ENCODE measurements at places on chromosomes 5 and 9. TPM values are rescaled to one million over a fixed set of nuclear protein-coding genes. Genes with fewer than 3 reads are reported as not detected.

Gene FYB1
- total RNA-seq, result 1.4 TPM

Gene SLC23A1
- 0.24 TPM for total RNA-seq

Gene RNF180
- 5.3 TPM for total RNA-seq

Gene GBGT1
- 1.3 TPM for total RNA-seq

Gene TAF11L5
- not detected for total RNA-seq

Gene FST
- 176 TPM for total RNA-seq

Gene NKD2
- not detected for total RNA-seq

Gene RNF145
- 141 TPM for total RNA-seq

Gene FAXDC2
- 1.7 TPM for total RNA-seq

Gene AQP3
- 18.3 TPM for total RNA-seq

Gene PFDN1
- 46.5 TPM for total RNA-seq
